Central memory CD8-positive, alpha-beta T cell (primary cell): ENCODE measurements at places on chromosomes 3 and 15.

GRCh38 chr15:99347574-99347973 is 96.3 kb downstream of the LRRC28 start:
- no peak for DNase-seq

DNA sequence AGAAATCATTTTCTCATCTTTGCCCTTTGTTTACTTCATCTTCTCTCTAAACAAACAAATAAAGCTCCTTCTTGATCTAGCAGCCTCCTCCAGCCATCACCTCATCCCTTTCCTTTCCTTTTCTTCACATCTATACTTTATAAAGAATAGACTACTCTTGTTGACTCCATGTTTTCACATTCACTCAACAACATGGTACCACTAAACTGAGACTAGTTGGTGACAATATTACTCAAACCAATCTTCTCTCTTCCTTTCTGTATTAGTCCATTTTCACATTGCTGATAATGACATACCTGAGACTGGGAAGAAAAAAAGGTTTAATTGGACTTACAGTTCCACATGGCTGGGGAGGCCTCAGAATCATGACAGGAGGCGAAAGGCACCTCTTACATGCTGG is 324.7 kb downstream of the SOX2 start:
- DNase-seq: no peak

- DNase-seq: no peak
Measured at GRCh38 chr3:123832692-123833397, 51.3 kb downstream of the MYLK start.

GRCh38 chr15:50210462-50211157 is 28.6 kb downstream of the SLC27A2 start:
- DNase-seq: no peak

GRCh38 chr3:7700539-7700938 is 801.1 kb upstream of the LMCD1 start:
- DNase-seq: no peak

DNA sequence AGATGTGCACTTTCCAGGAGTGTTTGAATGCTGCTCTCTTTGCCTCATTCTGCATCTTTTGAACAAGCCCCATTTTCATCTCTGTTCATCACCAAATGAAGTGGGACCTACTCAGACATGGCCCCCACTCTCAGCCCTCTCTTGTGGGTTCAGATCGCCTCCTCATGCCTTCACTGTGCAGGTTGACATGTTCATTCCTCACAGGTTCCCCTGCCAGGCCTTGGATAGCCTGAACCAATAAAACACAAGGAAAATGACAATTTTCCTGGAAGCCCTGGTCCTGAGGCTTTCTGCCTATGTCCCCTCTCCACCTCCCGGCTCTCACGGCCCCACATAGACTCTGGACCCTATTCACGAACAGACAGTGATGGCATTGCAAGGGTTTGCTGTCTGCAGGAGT is 17.7 kb downstream of the KLF15 start:
- DNase-seq: no peak

- no peak for DNase-seq
Measured at GRCh38 chr3:148238421-148238821, 459.3 kb upstream of the AGTR1 start.
